ENCODE measurements at places on chromosomes 7 and 10. TPM values are rescaled to one million over a fixed set of nuclear protein-coding genes. Genes with fewer than 3 reads are reported as not detected.

ATE1 gene
- polyA plus RNA-seq: 7.5 TPM

NME8 gene
- not detected for polyA plus RNA-seq

TUBB8 gene
- polyA plus RNA-seq: 0.02 TPM

PLXNA4 gene
- polyA plus RNA-seq: 0.14 TPM

VPS37D gene
- 0.61 TPM for polyA plus RNA-seq

CDH23 gene
- polyA plus RNA-seq: 0.03 TPM

TRIM74 gene
- 0.03 TPM for polyA plus RNA-seq

NCF1 gene
- polyA plus RNA-seq: 0.29 TPM

HYAL4 gene
- 0.87 TPM for polyA plus RNA-seq

NKX1-2 gene
- 3.4 TPM for polyA plus RNA-seq

HABP2 gene
- polyA plus RNA-seq: not detected

MYH16 gene
- polyA plus RNA-seq: 3.7 TPM

HOXA7 gene
- polyA plus RNA-seq: 3.9 TPM

LRRD1 gene
- not detected for polyA plus RNA-seq

ASB4 gene
- not detected for polyA plus RNA-seq

SH2D4B gene
- 0.02 TPM for polyA plus RNA-seq

SORCS1 gene
- not detected for polyA plus RNA-seq

LRRTM3 gene
- not detected for polyA plus RNA-seq

LRRC18 gene
- polyA plus RNA-seq: not detected

PBLD gene
- polyA plus RNA-seq: 0.34 TPM

GIMAP2 gene
- polyA plus RNA-seq: 0.31 TPM

GRID2IP gene
- 0.01 TPM for polyA plus RNA-seq

PIK3CG gene
- polyA plus RNA-seq: not detected

AOC1 gene
- not detected for polyA plus RNA-seq

CYP3A7 gene
- polyA plus RNA-seq: 0.02 TPM

SORBS1 gene
- 0.70 TPM for polyA plus RNA-seq

MMP21 gene
- not detected for polyA plus RNA-seq

LAMTOR4 gene
- polyA plus RNA-seq: 221 TPM

GPR15LG gene
- not detected for polyA plus RNA-seq

VAX1 gene
- not detected for polyA plus RNA-seq

JAZF1 gene
- 2.4 TPM for polyA plus RNA-seq

PUS7 gene
- polyA plus RNA-seq: 14.1 TPM

GNAI1 gene
- polyA plus RNA-seq: 26.8 TPM

LGI1 gene
- polyA plus RNA-seq: not detected

CHN2 gene
- 0.17 TPM for polyA plus RNA-seq

TES gene
- 113 TPM for polyA plus RNA-seq

SLIT1 gene
- not detected for polyA plus RNA-seq

CACNA2D1 gene
- polyA plus RNA-seq: 0.85 TPM

SEMA3C gene
- 140 TPM for polyA plus RNA-seq

STEAP4 gene
- 0.01 TPM for polyA plus RNA-seq

GBX1 gene
- not detected for polyA plus RNA-seq

LEP gene
- polyA plus RNA-seq: 0.03 TPM

GJD4 gene
- not detected for polyA plus RNA-seq

SLC25A28 gene
- polyA plus RNA-seq: 31.9 TPM

LLCFC1 gene
- polyA plus RNA-seq: not detected

KAZALD1 gene
- 0.92 TPM for polyA plus RNA-seq

HOXA3 gene
- polyA plus RNA-seq: 1.4 TPM

ZNF804B gene
- not detected for polyA plus RNA-seq

UTF1 gene
- not detected for polyA plus RNA-seq

ITIH5 gene
- not detected for polyA plus RNA-seq
